ENCODE measurements at places on chromosomes 5 and 9.

DNA sequence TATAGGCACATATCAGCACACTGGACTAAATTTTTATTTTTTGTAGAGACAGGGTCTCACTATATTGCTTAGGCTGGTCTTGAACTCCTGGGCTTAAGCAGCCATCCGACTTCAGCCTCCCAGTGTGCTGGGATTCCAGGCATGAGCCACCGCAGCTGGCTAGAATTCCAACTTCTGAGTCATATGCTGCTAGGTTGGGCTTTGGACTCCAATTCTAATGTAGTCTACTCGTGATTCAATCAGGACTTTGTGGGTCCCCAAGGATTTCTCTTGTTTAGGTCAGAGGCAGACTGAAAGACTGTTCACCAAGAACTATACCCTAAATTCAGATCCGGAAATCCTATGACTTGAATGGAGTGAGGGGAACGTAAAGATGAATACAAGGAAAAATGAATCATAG, 68.2 kb upstream of the CHD1 start:
- DNase-seq: no peak

GRCh38 chr5:39083968-39084367, 9.8 kb upstream of the RICTOR start:
- no peak for DNase-seq

- no peak for DNase-seq
Observed at GRCh38 chr5:114822863-114823262, 346.8 kb downstream of the TRIM36 start.

DNA sequence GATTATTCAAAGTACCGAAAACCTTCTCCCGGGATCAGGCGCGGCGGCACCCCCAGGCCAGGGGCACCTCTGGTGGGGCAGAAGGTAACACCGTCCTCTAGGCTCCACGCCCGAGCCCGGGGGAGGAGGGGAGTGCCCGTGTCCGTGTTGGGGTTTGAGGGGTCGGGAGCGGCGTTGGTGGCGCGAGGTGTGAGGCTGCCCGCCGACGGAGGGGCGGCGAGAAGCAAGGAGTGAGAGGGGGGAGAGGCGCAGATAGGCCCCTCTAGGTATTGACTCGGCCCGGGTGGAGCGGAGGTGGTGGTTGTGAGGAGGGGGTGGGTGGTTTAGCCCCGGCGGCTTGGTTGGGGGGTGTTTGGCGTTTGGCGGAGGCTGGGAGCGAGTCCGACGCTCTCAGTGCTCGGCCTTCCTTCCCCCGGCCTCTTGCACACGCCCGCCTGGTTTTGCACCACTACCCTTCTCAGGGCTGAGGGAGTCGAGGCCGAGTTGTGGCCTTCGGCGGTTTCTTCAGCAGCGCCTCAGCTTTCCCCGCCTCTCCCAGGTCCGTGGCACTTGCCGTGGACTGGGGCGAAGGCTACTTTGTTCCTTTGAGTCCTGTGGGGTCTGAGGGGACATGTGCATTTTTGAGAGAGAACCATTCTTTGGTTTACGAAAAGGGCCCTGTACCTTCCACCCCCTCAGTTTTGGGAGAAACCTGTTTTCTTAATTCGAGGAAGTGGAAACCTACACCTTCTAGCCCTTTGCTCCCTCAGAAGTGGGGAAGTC, 450 bp downstream of the GPBP1 start:
- DNase-seq: no peak

DNA sequence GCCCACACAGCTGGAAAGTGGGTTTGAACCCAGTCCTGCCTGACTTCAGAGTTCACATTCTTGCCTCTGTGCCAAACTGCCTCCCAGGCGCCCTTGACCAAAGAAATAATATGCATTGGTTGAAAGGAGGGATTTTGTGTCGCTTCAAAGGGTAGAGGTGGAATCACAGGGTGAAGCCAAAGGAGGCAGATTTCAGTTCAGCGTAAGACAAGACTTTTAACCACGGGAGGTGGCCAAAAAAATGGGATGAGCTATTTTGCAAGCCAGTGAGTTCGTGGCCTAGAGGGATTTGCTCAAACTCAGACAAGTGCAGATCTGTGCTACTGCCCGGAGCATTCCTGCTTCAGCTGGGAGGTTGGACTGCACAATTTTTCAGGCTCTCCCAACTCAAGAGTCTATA, 57.6 kb upstream of the RANBP3L start:
- DNase-seq: no peak

DNA sequence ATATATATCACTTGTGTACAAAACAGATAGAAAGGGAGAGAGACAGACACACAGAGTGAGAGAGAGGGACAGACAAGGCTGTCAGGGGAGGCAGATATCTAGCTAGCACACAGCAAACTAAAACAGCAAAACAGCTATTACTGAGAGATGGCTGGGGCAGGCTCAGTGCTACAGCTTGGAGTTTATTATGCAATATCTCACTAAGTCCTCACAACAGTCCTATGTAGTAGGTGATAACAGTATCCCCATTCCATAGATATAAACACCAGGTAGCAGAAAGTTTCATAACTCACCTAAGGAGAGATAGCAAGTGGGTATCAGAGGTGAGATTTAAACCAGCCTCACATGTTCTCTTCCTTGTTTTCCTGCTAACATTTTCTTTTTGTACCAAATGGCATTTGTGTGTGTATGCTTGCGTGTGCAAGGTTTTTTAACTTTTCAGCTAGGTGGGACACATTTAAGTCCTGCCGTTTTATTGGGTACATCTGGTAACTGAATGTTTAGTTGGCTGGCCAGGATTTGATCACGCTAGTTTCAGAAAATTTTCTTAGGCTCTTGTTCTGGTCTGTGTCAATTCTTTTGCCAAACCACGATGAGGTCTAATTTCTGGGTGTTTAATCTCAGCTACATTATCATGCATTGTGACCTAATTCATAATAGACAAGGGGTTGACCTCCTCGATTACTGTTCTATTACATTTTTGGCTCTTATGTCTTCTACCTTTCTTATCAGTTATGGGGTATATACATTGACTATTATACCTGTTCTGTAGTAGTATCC, 105.1 kb downstream of the LMNB1 start:
- no peak for DNase-seq

All from AG09319 (cell line).